ENCODE measurements at places on chromosomes 12 and 14.

GRCh38 chr12:1761857-1762256 is 58.5 kb upstream of the LRTM2 start:
- no peak for DNase-seq

DNA sequence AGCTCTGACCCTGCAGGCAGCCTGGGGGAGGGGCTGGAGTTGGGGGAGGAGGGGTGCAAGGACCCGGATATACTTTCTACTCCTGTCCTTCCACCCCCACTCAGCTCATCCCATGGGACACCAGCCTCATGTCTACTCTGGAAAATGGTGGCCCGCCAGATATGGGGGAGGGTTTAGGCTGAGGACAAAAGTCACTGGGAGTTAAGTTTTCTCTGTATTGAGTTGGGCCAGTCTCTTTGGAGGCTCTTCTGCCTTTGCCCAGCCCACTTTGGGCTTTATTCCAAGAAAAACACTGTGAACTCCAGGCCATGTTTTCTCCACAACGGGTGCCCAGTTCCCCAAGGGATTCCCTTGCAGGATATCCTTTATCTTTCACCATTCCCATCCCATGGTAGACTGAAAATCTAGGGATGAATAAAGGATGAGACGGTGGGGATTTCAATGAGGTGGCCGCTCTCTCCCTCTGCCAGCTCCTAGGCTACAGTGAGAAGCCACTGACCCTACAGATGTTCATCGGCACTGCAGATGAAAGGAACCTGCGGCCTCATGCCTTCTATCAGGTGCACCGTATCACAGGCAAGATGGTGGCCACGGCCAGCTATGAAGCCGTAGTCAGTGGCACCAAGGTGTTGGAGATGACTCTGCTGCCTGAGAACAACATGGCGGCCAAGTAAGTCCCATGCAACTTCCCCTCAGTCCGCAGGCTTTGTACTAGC is 4.9 kb downstream of the NFATC4 start:
- no peak for DNase-seq

DNA sequence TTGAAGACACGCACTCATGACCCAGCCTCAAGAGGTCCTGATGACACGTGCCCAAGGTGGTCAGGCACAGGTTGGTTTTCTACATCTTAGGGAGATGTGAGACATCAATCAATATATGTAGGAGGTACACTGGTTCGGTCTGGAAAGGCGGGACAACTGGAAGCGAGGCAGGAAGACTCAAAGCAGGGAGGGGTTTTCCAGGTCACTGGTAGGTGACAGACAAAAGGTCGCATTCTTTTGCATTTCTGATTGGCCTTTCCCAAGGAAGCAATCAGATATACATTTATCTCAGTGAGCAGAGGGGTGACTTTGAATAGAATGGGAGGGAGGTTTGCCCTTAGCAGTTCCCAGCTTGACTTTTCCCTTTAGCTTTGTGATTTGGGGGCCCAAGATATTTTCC is 38.6 kb downstream of the GLT1D1 start:
- DNase-seq, result no peak

DNA sequence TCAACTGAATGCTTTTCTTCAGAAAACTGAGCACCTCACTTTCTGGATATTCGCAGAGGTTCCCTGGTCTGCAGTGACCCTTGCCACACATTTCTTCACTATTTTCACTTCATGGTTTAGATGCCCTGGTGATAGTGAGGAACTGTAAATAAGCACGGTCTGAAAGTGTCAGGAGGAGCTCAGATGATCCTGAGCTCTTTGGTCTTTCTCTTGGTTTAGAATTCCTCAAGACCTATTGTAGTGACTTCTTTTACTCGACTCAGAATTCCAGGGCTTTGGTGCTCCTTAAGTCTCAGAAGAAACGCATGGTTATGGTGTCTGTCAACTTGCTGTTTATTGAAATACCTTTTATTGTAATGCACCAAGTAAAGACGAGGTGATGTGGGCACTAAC is 84.0 kb downstream of the SAMD4A start:
- no peak for DNase-seq

DNA sequence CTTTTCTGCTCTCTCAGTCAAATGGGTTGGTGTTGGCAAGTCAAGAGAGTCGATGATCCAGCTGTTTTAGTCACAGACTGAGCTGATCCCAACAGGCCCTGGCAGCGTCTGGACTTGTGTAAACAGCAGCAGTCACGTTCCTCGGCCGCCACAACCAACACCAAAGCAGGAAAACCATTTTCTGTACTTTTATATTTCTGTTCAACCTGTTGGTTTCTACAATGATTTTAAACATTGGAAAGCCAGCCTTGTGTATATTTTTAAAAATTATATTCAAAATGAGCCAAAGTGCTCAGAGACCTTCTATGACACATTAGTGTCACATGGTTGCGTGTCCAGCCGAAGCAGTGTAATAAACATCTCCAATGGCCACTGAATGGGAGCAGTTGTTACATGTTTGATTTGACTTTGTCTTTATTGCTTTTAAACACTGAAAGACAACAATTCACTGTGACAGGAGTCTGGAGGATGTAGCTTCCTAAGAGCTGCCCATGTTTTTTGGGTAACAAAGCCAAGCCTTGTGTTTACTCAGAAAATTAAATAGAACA is 5.9 kb upstream of the SIVA1 start:
- peak; percentile 61 for DNase-seq

DNA sequence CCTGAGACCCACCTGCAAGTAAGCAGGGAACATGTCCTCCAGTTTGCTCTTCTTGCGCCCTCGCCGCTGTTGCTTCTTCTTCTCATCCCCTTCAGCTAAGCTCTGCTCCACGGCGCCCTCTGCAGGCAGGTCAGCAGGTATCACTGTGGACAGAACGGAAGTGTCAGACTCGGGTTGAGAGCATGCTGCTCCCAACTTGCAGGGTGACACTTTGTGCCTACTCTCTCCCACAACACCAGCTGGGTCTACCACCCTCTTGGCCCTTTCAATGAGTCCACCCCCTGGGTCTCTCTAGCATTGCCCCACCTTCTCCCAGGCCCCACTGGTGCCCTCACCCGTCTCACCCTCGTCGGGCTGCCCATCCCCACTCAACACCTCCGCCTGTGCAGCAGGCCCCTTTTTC is 16.7 kb downstream of the KMT2D start:
- peak; percentile 47 for DNase-seq

DNA sequence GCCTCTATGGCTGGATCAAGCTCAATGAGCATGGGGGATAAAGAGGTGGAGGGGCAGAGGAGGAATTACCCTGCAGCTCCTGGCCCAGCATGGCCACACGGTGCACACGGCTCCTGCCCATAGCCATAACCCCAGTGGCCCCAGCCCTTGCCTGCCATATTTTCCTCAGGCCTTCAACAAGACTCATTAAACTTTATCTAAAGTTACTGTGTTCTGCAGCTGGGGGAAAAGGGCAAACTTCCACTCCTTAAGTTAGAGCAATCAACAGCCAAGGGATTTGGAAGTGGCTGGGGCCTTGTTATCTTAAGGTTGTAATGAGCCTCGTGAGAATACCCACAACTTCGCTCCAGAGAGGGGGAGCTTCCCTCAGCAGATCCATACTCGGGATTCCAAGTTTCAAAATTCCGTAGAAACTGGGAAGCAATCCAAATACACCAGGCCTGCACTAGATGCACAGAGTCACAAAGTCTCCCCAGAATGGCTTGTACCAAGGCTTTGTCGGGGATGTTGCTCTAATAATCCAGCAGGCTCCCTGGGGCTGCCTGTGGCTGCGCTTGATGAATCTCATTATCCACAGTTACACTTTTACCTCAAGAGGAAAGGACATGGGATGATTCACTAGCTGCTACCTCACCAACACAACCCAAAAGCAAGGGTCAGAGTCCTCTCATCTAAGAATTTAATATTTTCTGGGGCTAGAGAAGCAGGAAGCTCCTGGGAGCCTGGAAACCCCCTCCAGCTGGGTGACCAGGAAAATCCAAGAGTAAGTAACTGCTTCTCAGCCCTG is 13.0 kb upstream of the OR6J1 start:
- peak; percentile 45 for DNase-seq

Measured in AG10803 (cell line).